ENCODE measurements at places on chromosomes 16 and 17.

DNA sequence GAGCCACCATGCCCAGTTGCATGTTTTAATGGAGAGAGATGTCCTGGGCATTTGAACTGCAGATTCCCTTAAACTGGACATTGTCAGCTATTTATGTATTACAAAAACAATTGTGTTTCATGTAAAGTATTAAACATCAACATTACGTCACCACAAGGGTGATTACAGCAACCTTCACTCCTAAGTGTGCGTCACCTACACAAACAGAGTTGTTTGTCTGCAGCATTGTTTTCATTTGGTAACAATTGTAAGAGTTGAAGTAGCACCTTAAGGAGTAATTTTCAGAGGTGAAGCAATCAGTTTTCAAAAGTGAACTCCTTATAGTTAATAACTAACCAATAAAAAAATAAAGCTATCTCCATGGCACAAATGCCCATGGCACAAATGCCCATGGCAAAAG is 271.4 kb downstream of the IRX3 start:
- no peak for DNase-seq

- DNase-seq: no peak
These were observed at the start of gene TNFRSF13B for GRCh38 chr17:16971458-16972338. Gene TNFRSF13B, minus strand, starts transcription at chr17:16972118. Its CDS starts 43 bp downstream, at chr17:16972075.

- no peak for DNase-seq
These were observed 3.8 kb downstream of the EVPLL start for GRCh38 chr17:18381158-18381952.

DNA sequence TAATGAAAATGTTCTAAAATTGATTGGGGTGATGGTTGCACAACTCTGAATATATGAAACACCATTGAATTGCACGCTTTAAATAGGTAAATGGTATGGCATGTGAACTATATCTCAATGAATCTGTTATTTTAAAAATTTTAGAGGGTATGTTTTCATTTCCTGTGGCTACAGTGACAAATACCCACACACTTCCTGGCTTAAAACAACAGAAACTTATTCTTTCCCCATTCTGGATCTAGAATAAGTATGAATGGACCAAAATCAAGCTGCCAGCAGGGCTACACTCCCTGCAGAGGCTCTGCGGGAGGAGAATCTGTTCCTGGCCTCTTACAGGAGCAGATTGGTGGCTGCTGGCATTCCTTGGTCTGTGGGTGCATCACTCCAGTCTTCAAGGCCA is 11.3 kb upstream of the PECAM1 start:
- no peak for DNase-seq

- peak; percentile 50 for DNase-seq
These were observed 50.7 kb downstream of the TANGO6 start for GRCh38 chr16:68893710-68894705.

GRCh38 chr17:50165867-50166517 is at the start of gene SGCA:
Gene SGCA, plus strand, starts transcription at chr17:50166005. Its CDS starts 36 bp downstream, at chr17:50166041.
- no peak for DNase-seq

DNA sequence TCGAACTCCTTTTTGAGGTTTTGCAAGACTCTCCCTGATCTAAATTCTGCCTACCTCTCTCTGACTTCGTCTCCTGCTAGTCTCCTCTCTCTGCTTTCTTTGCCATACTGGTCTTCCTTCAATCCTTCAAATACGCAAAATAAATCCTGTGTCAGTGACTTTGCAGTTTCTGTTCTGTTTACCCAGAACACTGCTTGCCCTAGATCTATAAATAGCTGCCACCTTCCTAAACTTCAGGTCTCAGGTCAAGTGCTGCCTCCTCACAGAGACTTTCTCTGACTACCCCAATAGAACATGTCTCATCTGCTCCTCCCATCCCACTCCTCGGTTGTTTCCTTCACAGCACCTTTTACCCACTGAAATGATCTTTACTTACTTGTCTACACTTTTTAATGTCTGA is 78.9 kb downstream of the TRIM37 start:
- DNase-seq: no peak

- DNase-seq: no peak
These were observed 191.4 kb downstream of the ZNF423 start for GRCh38 chr16:49664221-49665215.

GRCh38 chr16:78994135-78994745 is 606.3 kb downstream of the MAF start:
- DNase-seq: no peak
